ENCODE measurements at places on chromosomes 16 and 17. TPM values are rescaled to one million over a fixed set of nuclear protein-coding genes. Genes with fewer than 3 reads are reported as not detected.
A peak's percentile ranks its signal among the peaks of the same experiment; 100 is the strongest.

Gene CNP
- polyA plus RNA-seq = 57.7 TPM

Gene MT3
- polyA plus RNA-seq = not detected

Gene IKZF3
- not detected for polyA plus RNA-seq

Gene ATP2A1
- 0.22 TPM for polyA plus RNA-seq

Gene KRTAP9-8
- not detected for polyA plus RNA-seq

- no peaks in the 10 kb centered on the region for H3K36me3 ChIP-seq
- H3K4me3 ChIP-seq = no peak overlapping the region
- no peak for DNase-seq
- H3K27me3 ChIP-seq = no peaks in the 10 kb centered on the region
- no peak overlapping the region for H3K27ac ChIP-seq
These were observed 9.2 kb downstream of the NXN start for GRCh38 chr17:970364-970763.

DNA sequence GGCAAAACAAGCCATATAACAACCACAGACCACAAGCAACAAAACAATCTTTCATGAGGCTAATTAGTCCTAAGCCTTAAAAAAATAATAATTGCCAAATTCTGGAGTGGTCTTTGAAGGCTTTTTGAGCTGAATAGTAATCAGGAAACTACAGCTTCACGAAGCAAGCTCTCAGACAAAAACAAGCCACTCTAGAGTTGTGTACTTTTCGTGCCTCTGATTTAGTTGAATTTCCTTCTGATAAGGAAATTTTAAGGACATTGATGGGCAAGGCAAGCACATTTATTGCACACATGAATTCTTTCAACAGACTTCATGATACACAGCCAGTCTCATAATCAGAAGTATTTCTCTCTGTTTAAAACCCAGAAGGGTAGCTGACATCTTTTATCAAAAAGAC, 130.8 kb upstream of the IRX3 start:
- no peaks in the 10 kb centered on the region for H3K27me3 ChIP-seq
- no peaks in the 10 kb centered on the region for H3K36me3 ChIP-seq
- no peak for DNase-seq
- H3K27ac ChIP-seq = no peak overlapping the region
- no peak overlapping the region for H3K4me3 ChIP-seq
- H3K4me1 ChIP-seq = no peaks in the 10 kb centered on the region

- H3K27me3 ChIP-seq = no peaks in the 10 kb centered on the region
- no peak for DNase-seq
- H3K36me3 ChIP-seq = no peaks in the 10 kb centered on the region
These were observed 559.0 kb upstream of the PSMD7 start for GRCh38 chr16:73737637-73738036.

GRCh38 chr17:44081681-44082080, 11.1 kb downstream of the G6PC3 start:
- no peak for DNase-seq
- H3K27ac ChIP-seq = peak overlapping the region; percentile 18
- H3K4me1 ChIP-seq = peaks cover 10% of the 10 kb centered on the region
- H3K36me3 ChIP-seq = peaks cover 34% of the 10 kb centered on the region
- H3K27me3 ChIP-seq = no peaks in the 10 kb centered on the region

DNA sequence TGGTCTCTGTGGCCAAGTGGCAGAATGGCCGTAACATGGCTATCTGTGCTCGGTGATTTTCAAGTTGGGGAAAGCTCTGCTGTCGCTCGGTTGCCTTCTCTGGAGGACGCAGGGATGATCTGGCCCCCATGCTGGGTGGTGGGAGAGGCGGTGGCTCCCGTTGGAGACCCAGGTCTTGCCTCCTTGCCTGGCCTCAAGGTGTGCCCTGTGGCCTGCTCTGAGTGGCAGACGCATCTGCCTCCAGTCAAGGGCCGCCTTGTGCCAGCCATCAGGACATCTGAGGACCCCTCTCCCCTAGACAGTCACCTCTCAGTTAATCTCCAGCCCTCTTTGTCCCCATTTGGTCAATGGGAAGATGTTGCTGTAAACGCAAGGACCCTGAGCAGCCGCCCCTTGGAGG, 165.9 kb downstream of the CCDC182 start:
- H3K4me3 ChIP-seq = no peak overlapping the region
- H3K27ac ChIP-seq = no peak overlapping the region
- DNase-seq = no peak
- H3K27me3 ChIP-seq = no peaks in the 10 kb centered on the region

GRCh38 chr17:58336456-58337209, 8.0 kb upstream of the TSPOAP1 start:
- peaks cover 33% of the 10 kb centered on the region for H3K4me1 ChIP-seq
- H3K4me3 ChIP-seq = no peak overlapping the region
- no peaks in the 10 kb centered on the region for H3K36me3 ChIP-seq
- peak overlapping the region; percentile 80 for H3K27ac ChIP-seq
- DNase-seq = peak; percentile 34
- H3K27me3 ChIP-seq = no peaks in the 10 kb centered on the region

- DNase-seq = no peak
- H3K4me1 ChIP-seq = peaks cover 35% of the 10 kb centered on the region
- H3K4me3 ChIP-seq = no peak overlapping the region
These were observed 3.3 kb downstream of the TRPV2 start for GRCh38 chr17:16418685-16419068.

DNA sequence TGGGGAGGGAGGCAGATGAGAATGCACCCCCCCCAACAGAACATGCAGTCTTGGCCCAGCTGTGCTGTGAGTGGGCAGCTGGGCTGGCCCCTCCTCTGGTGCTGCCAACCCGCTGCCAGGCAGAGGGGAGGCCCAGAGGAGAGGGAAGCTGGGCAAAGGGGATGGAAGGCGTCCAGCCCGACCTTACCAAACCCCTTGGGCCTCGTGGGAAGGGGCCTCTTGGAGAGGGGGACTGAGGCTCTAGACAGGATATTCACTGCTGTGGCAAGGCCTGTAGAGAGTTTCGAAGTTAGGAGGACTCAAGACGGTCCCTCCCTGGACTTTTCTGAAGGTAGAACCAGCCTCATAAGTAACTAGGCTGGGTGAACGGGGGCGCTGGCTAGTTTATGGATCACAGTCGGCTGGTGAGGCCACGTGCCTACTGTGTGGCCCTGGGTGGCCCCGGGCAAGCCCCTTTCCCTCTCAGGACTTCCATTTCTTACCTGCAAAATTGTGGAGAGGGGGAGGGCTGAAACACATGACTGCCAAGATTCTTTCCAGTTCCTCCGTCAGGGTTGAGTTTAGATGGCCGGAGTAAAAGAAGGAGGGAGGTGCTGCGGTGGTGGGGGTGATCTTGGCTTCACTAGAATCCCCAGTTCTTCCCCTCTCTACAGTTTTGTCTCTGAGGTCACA, 857 bp upstream of the STAT5A start:
- H3K36me3 ChIP-seq = no peaks in the 10 kb centered on the region
- peak overlapping the region; percentile 59 for H3K4me3 ChIP-seq
- H3K27ac ChIP-seq = no peak overlapping the region
- no peak for DNase-seq
- no peaks in the 10 kb centered on the region for H3K27me3 ChIP-seq
- no peaks in the 10 kb centered on the region for H3K4me1 ChIP-seq

DNA sequence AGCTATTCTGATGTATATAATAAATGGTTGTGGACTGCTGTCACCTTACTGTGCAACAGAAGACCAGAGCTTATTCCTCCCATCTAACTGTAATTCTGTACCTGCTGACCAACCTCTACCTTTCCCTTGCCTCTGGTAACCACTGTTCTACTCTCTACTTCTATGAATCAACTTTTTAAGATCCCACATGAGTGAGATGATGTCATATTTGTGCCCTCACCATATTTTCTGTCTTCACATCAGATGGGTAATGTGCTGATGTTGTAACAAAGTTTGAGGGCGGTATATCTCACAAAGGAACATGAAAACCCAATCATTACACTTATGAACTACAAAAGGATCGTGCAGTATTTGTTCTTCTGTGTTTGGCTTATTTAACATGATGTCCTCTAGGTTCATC, 16.8 kb downstream of the BRD7 start:
- H3K36me3 ChIP-seq = peaks cover 9% of the 10 kb centered on the region
- no peak overlapping the region for H3K27ac ChIP-seq

DNA sequence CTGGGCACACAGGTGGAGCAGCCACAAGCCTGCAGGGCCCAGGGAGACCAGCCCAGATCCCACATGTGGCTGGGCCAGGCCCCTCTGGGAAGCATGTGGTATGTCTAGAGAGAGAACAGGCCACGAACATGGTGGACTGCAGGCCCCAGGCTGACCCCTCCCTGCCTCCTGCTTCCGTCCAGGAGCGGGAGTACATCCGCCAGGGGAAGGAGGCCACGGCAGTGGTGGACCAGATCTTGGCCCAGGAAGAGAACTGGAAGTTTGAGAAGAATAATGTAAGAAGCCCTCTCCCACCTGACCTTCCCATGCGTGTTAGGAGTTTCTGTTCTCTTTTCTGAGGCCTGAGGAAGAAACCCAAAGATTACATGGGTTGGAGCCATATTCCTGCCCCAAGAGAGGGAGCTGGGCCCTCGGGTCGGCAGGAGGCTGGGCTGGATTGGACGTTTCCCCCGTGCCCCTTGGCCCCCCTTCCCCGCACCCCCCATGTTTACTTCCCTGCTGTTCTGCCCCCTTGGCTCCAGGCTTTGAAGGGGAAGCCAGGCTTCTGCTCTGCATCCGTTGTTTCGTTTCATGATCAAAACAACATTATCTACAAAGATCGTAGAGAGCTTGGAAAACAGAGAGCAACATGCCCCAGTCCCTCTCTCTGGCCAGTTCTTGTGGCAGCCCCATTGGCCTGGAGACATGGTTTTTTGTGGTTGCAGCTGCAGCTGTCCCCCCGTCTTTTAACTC, 5.7 kb upstream of the TCAP start:
- DNase-seq = no peak
- peaks cover 10% of the 10 kb centered on the region for H3K36me3 ChIP-seq
- H3K4me1 ChIP-seq = no peaks in the 10 kb centered on the region
- H3K27ac ChIP-seq = no peak overlapping the region

DNA sequence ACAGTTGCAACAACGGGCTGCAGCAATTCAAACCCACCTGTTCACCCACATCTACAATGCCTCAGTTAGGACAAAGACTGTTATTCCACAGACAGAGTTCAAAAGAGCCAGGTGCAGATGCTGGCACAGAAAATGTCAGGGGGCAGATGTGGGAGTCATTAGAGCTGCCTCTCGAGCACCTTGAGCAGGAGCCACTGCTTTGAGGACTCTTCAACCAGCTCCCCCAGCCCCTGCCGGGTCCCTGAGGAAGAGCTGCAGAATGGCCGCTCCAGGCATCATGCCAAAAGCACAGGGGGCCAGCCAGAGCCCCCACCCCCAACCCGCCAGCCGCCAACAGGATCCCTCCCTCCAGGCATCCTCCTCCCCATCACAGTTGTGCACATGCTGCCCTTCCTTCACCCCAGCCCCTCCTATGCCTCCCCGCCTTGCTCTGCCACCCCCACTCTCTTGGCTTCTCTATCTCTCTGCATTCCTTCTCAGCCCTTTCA, 20.8 kb downstream of the C17orf67 start:
- no peak overlapping the region for H3K4me3 ChIP-seq
- H3K27me3 ChIP-seq = no peaks in the 10 kb centered on the region
- H3K27ac ChIP-seq = no peak overlapping the region
- no peaks in the 10 kb centered on the region for H3K4me1 ChIP-seq

DNA sequence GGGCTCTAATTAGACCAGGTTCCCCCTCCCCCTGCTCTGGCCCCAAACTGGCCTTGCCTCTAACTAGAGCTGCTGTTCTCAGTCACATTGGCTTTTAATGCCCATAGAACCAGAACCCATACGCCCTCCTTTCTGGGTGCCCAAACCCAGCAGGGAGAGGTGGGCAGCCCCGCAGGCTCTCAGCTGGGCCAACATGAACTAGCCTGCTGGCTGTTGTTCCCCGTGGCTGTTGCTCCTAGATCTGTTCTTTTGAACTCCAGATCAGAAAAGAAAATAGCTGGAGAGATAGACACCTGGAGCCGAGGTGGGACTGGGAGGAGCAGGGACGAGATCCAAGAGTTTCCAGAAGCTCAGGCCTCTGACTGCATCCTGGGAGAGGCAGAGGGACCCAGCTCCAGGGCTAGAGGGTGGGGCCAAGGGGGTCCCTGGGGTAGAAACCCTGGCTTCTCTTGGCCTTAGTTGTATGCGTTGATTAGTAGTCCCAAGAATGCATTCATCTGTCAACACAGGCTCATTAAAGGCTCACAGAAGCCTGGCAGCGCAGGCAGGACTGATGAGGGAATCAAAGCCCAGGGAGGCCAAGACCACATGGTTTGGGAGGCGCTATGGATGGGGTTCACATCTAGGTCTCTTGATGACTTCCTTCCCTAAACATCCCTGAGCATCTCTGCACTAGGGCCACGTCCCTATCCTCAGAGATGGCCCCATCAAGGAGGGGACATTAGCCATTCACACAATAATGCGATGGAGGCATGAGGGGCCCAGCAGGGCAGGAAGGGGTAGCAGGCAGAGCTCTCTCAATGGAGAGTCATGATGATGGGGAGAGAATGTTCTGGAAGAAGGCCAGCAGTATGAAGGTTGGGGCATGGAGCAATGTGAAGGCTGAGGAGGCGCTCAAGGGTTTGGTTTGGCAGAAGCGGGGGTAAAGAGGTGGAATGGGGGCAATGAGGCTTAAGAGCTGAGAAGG, 1.3 kb upstream of the CPSF4L start:
- no peak overlapping the region for H3K27ac ChIP-seq
- no peaks in the 10 kb centered on the region for H3K4me1 ChIP-seq
- DNase-seq = no peak
- no peak overlapping the region for H3K4me3 ChIP-seq

DNA sequence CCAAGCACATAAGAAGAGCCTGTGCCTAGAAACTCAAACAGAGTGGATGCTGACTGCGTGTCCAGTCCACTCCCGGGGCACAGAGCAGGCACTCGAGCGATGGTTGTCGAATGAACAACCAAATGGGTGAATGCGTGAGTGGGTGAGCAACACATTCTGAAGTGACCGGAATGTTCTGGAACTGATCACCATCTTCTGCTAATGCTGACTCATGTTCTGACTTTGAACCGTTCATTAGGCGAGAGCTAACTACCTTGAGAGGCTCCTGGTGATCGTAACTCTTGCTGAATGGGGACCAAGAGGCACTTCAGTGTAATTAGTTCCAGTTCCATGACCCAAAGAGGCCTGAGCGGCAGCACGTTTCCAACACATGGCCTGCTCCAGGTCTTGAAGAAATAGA, 37.9 kb downstream of the IRF8 start:
- H3K36me3 ChIP-seq = no peaks in the 10 kb centered on the region
- H3K4me1 ChIP-seq = no peaks in the 10 kb centered on the region
- no peak overlapping the region for H3K4me3 ChIP-seq
- no peak overlapping the region for H3K27ac ChIP-seq

GRCh38 chr16:2587891-2588565, 50.2 kb downstream of the PDPK1 start:
- H3K4me3 ChIP-seq = no peak overlapping the region
- peaks cover 2% of the 10 kb centered on the region for H3K4me1 ChIP-seq
- DNase-seq = no peak
- H3K27ac ChIP-seq = no peak overlapping the region
- peaks cover 19% of the 10 kb centered on the region for H3K36me3 ChIP-seq
- H3K27me3 ChIP-seq = no peaks in the 10 kb centered on the region
